ENCODE measurements at places on chromosomes 2 and 18.

GRCh38 chr2:216934151-216934550, 74.3 kb upstream of the TNP1 start:
- H3K36me3 ChIP-seq: no peaks in the 10 kb centered on the region
- no peak overlapping the region for H3K4me3 ChIP-seq
- no peaks in the 10 kb centered on the region for H3K27me3 ChIP-seq
- DNase-seq: peak; percentile 60
- H3K27ac ChIP-seq: no peak overlapping the region

DNA sequence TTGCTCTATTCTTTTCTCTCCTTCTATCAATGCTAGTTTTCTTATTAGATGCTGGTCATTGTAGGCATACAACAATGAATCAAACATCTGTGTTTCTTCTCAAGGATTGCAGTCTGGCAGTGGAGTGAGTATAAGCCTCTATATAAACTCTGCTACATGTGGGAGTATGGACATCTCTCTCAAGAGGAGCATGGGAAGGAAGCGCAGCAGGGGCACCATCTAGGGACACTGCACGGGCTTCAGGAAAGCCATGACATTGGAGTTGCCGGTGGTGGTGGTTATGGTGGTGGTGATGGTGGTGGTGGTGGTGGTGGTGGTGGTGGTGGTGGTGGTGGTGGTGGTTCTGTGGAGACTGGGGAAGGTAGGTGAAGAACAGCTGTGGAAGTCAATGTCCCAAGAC, 462.6 kb downstream of the RNF144A start:
- no peak for DNase-seq
- H3K4me3 ChIP-seq: no peak overlapping the region
- H3K4me1 ChIP-seq: no peaks in the 10 kb centered on the region
- H3K36me3 ChIP-seq: no peaks in the 10 kb centered on the region

- no peaks in the 10 kb centered on the region for H3K36me3 ChIP-seq
- no peaks in the 10 kb centered on the region for H3K27me3 ChIP-seq
These were observed 13.8 kb upstream of the SGPP2 start for GRCh38 chr2:222410534-222410933.

DNA sequence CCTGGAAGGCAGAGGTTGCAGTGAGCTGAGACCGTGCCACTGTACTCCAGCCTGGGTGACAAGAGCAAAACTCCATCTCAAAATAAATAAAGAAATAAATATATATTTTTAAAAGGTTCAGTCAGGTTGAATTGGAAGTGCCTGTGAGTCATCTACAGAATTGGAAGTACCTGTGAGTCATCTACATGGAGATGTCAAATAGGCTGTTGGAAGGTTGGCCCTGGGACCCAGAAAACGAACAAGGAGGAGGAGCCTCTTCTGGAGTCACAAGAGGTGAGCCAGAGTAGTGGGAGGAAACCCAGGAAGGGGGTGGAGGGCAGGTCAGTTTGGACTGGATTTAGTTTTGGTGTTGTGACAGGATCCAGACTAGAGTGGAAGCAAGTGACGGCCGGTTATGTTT, 15.2 kb upstream of the SCYGR1 start:
- DNase-seq: no peak
- peaks cover 14% of the 10 kb centered on the region for H3K4me1 ChIP-seq
- no peak overlapping the region for H3K27ac ChIP-seq
- no peaks in the 10 kb centered on the region for H3K36me3 ChIP-seq

GRCh38 chr2:102832789-102833188, 71.0 kb downstream of the TMEM182 start:
- peaks cover 20% of the 10 kb centered on the region for H3K4me1 ChIP-seq
- H3K27me3 ChIP-seq: no peaks in the 10 kb centered on the region
- H3K27ac ChIP-seq: no peak overlapping the region
- no peaks in the 10 kb centered on the region for H3K36me3 ChIP-seq

- H3K4me3 ChIP-seq: peak overlapping the region; percentile 62
- H3K27me3 ChIP-seq: no peaks in the 10 kb centered on the region
- no peaks in the 10 kb centered on the region for H3K4me1 ChIP-seq
- no peaks in the 10 kb centered on the region for H3K36me3 ChIP-seq
- DNase-seq: no peak
These were observed 209.2 kb downstream of the ICOS start for GRCh38 chr2:204145791-204146190.

GRCh38 chr2:206890926-206891325, 48.4 kb upstream of the CPO start:
- H3K4me3 ChIP-seq: no peak overlapping the region
- H3K4me1 ChIP-seq: no peaks in the 10 kb centered on the region
- H3K27ac ChIP-seq: no peak overlapping the region
- DNase-seq: no peak
- H3K27me3 ChIP-seq: no peaks in the 10 kb centered on the region

DNA sequence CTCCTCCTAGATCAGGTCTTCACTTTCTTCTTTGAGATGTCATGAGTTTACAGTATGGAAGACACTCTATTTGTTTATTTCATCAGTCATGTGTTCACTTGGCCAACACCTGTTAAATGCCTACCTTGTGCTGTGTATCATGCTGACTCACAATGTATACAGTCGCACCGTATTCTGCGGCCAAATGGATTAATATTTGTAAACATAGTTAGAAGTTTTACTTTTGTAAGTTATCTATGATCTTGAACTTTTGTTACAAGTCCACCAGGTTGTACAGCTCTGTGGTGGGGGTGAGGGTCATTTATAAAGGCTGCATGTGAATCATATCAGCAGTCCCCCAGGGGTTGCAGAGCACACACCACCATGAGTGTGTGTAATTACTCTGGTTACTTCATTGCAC, 408.7 kb upstream of the NRP2 start:
- H3K27ac ChIP-seq: no peak overlapping the region
- H3K36me3 ChIP-seq: no peaks in the 10 kb centered on the region
- no peaks in the 10 kb centered on the region for H3K4me1 ChIP-seq
- no peaks in the 10 kb centered on the region for H3K27me3 ChIP-seq
- DNase-seq: no peak
- H3K4me3 ChIP-seq: no peak overlapping the region

DNA sequence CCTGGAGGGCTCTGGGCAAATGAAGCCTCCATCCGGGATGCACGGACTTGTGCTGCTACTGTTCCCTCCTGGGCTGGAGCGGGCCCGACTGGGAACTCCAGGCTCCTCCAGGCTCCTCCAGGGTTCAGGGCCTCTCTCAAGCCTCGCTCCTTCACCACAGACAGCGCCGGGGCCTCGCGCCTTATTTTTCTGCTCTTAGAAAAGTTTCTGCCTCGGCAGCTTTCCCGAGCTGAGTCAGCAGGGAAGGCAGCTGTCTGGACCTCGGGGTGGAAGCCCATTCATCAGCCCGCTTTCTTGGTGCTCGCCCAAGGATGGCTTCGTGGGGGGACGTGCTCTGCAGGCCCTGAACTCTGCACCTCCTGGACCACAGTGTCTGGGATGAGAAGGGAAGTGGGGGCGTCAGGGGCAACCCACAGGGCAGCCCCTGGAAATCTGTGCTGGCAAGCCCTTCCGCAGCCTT, 12.9 kb upstream of the TEX51 start:
- no peaks in the 10 kb centered on the region for H3K4me1 ChIP-seq
- H3K4me3 ChIP-seq: peak overlapping the region; percentile 56
- no peaks in the 10 kb centered on the region for H3K36me3 ChIP-seq
- H3K27ac ChIP-seq: no peak overlapping the region

DNA sequence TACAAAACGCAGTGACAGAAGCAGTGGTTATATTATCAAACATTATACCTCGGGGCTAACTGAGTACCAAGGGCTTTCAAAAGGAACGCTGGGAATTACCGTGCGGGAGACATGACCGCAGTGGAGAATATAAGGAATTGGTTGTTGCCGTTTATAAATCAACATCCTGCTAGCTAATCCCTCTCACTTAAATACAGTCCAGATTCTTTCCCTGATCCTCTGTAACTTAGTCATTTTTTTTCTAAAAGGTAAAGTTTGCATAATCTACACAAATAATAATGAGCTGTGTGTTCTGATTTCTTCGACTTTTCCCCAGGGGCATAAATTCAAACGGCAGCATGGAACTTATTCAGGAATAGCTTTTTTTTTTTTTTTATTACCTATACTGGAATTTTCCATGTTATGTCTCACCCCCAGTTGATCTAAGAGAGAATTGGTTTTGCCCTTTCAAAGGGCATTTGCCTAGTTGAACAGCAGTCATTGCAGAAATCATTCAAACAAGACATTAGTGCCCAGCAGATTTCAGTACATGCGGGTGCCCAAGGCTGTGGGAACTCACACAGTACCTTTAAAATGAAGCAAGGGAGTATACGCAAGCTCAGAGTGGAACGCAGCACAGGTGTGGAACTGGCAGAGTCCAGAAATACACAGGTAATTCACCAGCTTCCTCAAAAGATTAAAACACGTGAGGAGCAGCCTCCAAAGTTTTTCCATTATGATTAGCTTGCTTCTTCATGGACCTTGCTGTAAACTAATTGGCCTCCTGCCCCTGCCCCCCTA, 63.9 kb downstream of the SMIM21 start:
- H3K36me3 ChIP-seq: no peaks in the 10 kb centered on the region
- no peaks in the 10 kb centered on the region for H3K4me1 ChIP-seq
- no peak overlapping the region for H3K27ac ChIP-seq
- no peak overlapping the region for H3K4me3 ChIP-seq

DNA sequence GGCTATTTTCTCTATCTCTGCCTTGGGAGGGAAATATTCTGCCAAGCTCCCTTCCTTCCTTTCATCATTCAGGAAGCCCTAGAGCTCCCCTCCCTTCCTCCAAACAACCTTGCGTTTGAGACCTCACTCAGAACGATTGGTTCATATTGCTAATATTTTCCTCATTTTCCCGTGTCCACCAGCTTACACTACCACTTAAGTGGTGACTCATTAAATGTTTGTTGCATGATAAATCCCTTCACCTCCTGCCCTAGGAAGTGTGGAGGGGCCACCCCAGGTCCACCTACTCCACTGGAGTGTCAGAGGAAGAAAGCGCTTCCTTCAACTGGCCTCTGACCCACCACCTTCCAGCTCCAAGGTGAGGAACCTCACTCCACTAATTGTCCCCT, 2.3 kb upstream of the LPIN2 start:
- no peaks in the 10 kb centered on the region for H3K36me3 ChIP-seq
- H3K27me3 ChIP-seq: no peaks in the 10 kb centered on the region
- no peaks in the 10 kb centered on the region for H3K4me1 ChIP-seq
- DNase-seq: no peak
- H3K4me3 ChIP-seq: no peak overlapping the region

GRCh38 chr18:76932026-76932819, 109.9 kb downstream of the ZNF236 start:
- H3K36me3 ChIP-seq: peaks cover 58% of the 10 kb centered on the region
- H3K27ac ChIP-seq: peak overlapping the region; percentile 85
- H3K27me3 ChIP-seq: no peaks in the 10 kb centered on the region
- no peak overlapping the region for H3K4me3 ChIP-seq
- H3K4me1 ChIP-seq: peaks cover 20% of the 10 kb centered on the region
- DNase-seq: peak; percentile 88

DNA sequence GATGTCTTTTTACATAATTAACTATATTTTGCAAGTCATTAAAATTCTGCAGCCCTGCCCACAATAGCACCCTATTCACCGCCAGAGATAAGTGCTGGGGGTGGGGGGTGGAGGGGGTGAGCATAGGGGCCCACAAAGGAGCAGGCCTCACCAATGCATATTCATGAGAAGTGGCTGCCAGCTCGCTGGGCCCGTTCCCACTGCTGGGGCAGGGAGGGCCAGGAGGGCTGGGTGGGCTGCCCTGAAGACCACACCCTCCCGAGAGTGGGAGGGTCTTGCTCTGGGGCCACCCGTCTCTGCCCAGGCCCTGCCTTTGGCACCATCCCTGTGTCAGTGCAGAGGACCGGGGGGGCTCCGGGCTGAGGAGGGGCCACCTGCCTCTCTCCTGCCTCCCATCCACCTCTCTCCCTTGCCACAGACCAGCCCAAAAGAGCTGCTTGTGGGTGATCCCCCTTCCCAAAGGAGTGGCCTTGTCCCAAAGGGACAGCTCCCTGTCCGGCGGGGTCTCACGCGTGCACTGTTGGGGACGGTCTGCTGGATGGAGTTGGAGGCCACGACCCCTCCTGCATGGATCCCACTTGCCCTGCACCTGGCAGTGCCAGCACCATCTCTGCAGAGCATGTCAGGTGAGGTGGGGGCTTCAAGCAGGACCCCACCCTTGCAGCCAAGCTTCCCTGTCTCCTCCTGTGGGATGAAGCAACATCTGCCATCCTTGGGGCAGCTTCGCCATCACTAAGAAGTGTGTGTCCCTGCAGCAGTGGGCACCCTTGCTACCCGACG, 138.8 kb upstream of the GPC1 start:
- no peak overlapping the region for H3K4me3 ChIP-seq
- peak; percentile 39 for DNase-seq

DNA sequence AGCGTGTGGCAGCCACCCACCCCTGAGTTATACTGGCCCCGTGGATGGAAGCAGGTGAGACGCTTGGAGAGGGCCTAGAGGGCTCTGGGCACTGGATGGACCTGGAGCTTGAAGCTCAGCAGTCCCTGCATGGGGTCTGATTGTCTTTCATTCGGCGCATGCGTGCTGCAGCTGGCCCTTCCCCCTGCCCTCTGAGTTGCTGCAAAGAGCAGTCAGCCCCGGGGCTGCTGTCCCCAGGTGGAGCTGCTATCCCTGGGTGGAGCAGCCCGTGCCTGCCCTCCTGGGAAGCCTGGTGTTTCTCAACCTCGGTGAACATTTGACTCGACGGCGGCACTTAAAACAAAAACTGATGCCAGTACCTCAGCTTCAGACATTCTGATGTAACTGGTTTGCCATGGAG, 29.6 kb downstream of the IGFBP5 start:
- H3K27ac ChIP-seq: no peak overlapping the region
- H3K4me1 ChIP-seq: no peaks in the 10 kb centered on the region
- H3K4me3 ChIP-seq: no peak overlapping the region
- no peaks in the 10 kb centered on the region for H3K36me3 ChIP-seq

GRCh38 chr18:79056827-79057367, 12.3 kb upstream of the ATP9B start:
- no peaks in the 10 kb centered on the region for H3K36me3 ChIP-seq
- no peaks in the 10 kb centered on the region for H3K4me1 ChIP-seq
- H3K27me3 ChIP-seq: no peaks in the 10 kb centered on the region

- no peaks in the 10 kb centered on the region for H3K4me1 ChIP-seq
- no peak overlapping the region for H3K4me3 ChIP-seq
- no peaks in the 10 kb centered on the region for H3K27me3 ChIP-seq
- no peak overlapping the region for H3K27ac ChIP-seq
- DNase-seq: no peak
These were observed 3.5 kb upstream of the TUBB6 start for GRCh38 chr18:12304351-12305210.

- no peaks in the 10 kb centered on the region for H3K27me3 ChIP-seq
- peak overlapping the region; percentile 43 for H3K4me3 ChIP-seq
- peak; percentile 46 for DNase-seq
- H3K27ac ChIP-seq: no peak overlapping the region
- H3K4me1 ChIP-seq: peaks cover 11% of the 10 kb centered on the region
These were observed 230.7 kb downstream of the HAUS1 start for GRCh38 chr18:46334868-46335281.
